ENCODE measurements at places on chromosomes 12 and 14.

GRCh38 chr14:74038020-74038859 lies 19.1 kb downstream of the BBOF1 start:
- peak; percentile 20 for DNase-seq

GRCh38 chr12:19248929-19249602 lies 119.5 kb downstream of the PLEKHA5 start:
- no peak for DNase-seq

- no peak for DNase-seq
Measured at GRCh38 chr14:93912782-93913181, 14.4 kb upstream of the FAM181A start.

- DNase-seq = no peak
Measured at GRCh38 chr12:106091446-106091820, 47.3 kb downstream of the NUAK1 start.

DNA sequence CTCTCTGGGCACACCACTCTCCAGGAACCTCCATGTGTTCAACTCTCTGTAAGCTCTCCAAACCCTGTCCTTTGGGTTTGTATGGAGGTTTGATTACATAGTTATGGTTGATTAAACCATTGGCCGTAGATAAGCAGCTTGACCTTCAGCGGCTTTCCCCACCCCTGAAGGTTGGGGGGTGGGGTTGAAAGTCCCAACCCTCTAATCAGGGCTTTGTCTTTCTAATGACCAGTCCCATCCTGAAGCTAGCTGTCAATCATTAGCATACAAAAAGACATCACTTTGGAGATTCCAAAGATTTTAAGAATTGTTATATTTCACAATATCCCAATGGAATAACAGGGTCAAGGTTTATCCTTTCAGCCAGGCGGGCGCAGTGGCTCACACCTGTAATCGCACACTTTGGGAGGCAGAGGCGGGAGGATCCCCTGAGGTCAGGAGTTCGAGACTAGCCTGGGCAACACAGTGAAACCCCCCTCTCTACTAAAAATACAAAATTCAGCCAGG lies 8.4 kb downstream of the FAM186A start:
- DNase-seq = no peak

DNA sequence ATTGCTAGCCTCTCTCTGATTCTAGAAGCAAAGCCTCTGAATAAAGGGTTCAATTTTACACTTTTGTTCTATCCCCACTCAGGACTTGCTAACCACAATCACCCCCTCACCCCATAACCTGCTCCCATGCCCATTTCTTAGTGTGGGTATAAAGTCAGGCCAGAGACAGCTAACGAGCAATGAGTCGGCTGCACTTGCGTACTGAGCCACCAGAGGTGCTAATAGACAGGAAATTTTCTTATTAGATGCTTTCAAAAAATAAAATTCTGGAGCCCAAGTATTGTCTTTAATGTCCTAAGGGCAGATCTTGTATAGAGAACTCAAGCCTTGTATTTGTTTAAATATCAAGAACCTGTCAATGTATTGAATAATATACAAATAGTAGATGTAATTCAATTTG lies 256.9 kb downstream of the SYT1 start:
- no peak for DNase-seq

GRCh38 chr14:61620130-61620946 lies 75.0 kb upstream of the HIF1A start:
- no peak for DNase-seq

DNA sequence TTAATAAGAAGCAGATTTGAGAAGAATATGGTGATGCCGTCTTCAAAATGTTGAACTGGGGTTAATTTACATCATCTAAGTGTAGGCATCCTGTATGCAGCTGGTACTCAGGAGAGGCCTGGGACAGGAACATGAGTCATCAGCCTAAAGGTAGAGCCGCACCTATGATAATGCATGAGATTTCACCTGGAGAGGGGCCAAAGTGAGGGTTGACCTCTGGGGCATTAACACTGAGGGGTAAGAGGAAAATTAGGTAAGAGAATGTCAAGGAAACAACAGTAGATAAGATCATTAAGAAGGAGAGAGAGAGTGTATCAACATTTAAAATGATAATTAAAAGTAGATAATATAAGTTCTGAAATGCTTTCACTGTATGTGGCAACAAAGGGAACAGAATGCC lies 20.2 kb upstream of the SSTR1 start:
- no peak for DNase-seq

DNA sequence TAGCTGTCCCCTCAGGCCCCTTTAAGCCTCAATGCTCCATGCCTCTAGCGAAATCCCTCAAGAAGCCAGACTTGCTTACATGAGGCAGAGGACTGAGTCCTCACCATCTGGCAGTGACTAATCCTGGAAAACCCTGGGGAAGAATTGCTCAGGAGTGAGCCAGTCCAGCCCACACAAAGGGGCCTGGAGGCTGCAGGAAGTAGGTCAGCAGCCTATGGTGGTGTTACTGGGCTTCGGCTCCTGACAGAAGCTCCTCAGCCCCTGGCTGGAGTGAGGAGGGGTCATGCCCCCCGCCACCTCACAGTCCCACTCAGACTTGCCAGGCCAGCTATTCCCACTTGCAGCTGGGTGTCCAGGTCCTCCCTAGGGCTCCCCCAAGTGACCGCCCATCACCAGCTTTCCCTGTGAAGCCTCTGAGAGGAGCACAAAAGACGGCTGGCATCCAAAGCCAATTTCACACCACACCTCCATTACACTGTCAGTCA lies 250.5 kb downstream of the DPF3 start:
- DNase-seq = no peak

DNA sequence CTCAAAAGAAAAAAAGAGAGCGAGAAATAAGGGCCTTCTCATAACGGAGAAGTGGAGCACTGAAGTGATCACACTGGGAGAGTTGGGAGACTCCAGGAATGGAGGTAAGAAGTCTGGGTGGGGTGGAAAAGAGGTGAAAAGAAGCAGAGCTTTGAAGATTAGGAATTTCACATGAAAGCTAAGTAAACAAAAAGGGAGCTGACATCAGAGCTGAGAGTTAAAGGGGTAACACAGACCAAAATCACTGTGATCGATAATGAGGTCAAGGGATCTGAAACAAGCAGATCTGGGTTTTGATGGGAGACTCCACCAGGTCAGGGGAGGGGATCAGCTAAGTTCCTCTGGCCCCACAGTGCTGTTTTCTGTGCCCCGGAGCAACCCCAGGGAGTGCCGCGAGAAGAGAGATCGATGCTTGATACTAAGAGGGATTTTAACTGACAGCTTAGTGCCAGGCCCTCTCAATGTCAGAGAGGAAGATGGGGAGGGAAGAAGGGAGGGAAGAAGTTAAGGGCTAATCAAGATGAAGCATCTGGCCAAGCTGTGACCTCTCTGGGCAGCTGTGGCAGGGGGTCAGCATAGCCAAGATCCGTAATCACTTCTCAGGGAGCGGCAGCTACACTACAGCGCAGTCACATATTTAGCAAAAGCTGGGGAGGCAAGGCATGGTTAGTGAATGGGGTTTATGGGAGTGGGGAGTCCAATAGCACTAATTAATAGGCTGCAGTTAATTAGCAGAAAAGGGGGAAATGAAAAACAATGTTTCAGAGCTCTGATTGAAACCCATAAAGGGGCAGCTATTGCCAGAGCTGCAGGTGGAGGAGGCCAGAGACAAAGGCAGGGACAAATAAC lies 8.0 kb downstream of the AQP6 start:
- DNase-seq = no peak

DNA sequence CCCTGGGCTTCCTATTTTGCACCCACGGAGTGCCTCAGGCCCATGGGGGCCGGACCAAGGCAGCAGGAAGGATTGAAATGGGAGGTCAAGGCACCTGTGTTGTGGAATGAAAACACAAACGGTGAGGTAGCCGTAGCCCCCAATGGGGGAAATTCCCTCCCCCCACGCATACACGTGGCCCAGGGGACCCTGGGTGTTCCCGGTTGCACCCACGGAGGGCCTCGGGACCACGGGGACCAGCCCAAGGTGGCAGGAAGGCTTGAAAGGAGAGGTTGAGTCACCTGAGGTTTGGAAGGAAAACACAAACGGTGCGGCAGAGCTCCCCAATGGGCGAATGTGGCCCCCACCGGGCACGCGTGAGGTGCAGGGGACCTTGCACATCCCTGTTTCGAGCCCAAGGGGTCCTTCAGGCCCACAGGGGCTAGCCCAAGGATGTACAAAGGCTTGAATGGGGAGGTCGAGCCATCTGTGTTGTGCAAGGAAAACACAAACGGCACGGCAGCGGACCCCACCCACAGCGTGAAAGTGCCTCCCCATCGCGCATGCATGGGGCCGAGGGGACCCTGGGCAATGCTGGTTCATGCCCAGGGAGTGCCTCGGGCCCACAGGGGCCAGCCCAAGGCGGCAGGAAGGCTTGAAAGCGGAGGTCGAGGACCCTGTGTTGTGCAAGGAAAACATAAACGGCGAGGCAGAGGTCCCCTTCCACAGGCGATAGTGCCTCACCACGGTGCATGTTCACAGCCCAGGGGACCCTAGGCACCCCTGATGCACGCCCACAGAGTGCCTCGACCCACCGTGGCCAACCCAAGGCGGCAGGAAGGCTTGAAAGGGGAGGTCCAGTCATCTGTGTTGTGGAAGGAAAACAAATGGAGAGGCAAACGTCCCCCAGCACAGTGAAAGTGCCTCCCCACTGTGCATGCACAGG lies 376.7 kb downstream of the ALG10 start:
- DNase-seq = no peak

DNA sequence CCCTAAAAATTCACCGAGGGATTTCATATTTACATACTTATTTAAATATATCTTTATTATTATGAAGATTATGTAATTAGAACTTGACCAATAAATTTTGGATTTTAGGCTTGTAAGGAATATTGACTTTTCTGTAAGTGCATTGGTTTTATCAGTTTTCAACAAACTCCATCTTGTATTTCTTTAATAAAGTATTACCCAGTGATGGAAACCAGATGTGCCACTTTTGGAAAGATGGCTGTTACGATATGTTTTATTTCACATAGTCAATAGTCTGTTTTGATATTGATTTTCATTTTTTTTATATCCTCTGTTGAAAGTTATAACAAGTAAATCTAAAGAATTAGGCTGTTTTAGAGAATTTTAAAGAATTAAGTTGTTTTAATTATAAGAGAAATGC lies 1.8 kb downstream of the MON2 start:
- DNase-seq = no peak
